Activated CD4-positive, alpha-beta T cell treated with anti-CD3 and anti-CD28 coated beads, Interleukin-2, Interleukin-6, amounts not matched to agents 100 ng/mL and 50 ng/mL, durations not matched to agents 16 hours and 8 hours (primary cell): ENCODE measurements at places on chromosomes 2 and 18.

- no peak for DNase-seq
Observed at GRCh38 chr2:238015705-238016104, 45.1 kb upstream of the SCLY start.

- peak; percentile 26 for DNase-seq
Observed at GRCh38 chr18:25351777-25352628, at the start of gene ZNF521. Gene ZNF521, minus strand, starts transcription at chr18:25352166. Its CDS starts 1,220 bp downstream, at chr18:25350946.

DNA sequence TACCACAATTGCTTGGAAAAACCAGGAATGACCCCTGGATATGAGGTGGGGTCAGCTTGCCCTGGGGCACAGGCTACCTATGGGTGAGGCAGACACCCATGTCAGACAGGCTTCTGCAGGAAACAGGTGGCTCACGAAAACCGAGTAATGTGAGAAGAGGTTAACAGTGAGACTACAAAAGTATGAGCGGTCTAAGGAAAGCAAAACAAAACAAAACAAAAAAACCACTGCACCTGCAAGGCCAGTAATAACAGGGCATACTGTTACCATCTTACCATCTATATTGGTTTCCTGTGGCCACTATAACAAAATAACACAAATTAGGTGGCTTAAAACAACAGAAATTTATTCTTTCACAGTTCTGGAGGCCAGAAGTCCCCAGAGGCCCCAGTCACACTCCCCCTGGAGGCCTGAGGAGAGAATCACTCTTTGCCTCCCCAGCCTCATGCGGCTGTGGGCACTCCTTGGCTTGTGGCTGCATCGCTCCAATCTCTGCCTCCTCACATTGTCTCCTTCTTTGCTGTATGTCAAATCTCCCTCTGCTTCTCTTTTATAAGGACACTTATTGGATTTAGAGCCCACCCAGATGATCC, 86.6 kb upstream of the EPC2 start:
- DNase-seq, result no peak

DNA sequence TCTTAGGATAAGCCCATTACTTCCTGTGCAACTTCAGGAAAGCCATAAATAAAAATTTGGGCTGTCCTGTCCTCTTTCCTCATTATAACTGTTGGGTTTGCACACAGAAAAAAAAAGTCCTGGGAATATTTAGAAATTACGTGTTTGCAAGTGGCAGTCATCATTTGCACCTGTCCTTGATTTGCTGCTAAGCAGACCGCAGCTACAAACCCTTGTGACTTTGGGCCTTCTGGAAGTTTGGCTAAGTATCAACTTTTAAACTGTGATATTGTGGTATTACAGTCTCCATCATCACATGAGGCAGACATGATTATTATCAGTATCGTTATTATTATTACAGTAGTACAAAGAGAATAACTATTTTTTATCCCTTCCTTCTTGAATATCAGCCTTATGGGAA, 260.7 kb upstream of the SESTD1 start:
- no peak for DNase-seq

DNA sequence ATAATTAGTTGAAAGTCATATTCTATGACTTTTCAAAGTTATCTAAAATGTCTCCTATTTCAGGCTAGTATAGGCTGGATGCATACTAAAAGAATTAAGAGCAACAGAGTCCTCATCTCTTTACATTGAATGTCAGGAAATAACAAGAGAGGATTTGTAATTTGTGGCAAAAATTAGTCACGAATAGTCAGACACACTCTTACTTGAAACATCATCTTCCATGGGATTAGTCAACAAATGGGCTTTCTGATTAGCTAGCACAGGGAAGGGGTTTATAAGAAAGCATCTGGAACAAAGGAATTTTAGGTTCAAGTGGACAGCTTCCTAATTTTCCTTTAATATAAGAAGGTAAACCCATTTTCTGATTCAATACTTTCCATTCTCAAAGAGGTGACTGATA, 330.3 kb upstream of the MEX3C start:
- no peak for DNase-seq

- peak; percentile 22 for DNase-seq
Observed at GRCh38 chr2:88342749-88343148, 109.7 kb downstream of the FOXI3 start.

- no peak for DNase-seq
Observed at GRCh38 chr2:239964399-239965185, 60.5 kb downstream of the NDUFA10 start.

DNA sequence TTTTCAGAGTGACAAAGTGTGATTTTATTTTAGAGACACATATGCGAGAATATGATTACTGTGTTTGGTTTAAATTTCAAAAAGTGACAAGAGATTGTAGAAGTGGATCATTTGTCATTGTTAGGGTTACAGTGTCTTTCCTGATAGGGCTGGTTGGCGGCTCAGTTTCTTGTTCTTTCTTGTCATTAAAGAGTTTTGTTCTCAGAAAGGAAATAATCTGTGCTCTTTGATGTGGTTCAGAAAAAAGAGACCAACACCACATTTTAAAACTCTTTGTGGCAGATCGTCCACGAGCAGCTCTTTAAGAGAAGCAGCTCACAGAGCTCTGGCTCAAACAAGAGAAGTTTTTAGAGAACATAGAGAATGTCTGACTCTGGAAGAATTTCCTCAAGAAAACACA, 45.6 kb upstream of the ZNF532 start:
- DNase-seq, result peak; percentile 47
